ENCODE measurements at places on chromosomes 4 and X. TPM values are rescaled to one million over a fixed set of nuclear protein-coding genes. Genes with fewer than 3 reads are reported as not detected.

TADA2B gene
- polyA plus RNA-seq: 21.6 TPM

DNA sequence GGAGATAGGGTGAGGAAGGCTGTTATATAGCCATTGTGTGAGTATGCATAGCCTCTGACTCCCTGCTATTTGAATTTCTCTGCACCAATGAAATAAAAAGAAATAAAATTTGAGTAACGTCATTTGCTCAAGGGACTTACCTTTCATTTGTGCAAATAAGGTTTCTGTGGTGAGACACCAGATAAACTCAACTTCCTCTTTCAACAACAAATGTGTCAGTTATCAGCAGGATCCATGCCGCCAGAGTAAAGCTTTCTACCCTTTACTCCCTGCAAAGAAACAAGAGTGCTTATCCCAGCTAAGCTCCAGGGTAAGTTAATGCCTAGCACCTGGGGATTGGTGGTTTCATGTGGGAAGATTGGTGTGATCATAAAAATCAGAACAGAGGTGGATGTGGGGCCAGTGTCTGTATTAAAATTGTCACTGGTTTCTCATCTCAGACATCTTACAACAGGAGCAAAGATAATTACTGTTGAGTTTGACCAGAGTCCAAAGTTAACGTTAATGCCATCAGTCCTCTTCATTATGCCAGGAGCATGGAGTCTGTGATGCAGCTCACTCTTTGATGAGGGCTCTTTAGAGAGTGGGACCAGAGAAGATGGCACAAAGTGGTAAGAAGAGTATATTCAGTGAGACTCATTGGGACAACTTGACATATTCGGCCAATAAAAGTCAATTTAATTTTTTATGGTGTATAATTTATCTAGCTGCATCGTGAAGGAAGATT, at the start of gene P2RY10:
P2RY10 (plus strand) TSS at position 206 of the 727 bp plus-strand sequence. CDS start 15,130 bp downstream, outside the sequence.
- DNase-seq: no peak

DNA sequence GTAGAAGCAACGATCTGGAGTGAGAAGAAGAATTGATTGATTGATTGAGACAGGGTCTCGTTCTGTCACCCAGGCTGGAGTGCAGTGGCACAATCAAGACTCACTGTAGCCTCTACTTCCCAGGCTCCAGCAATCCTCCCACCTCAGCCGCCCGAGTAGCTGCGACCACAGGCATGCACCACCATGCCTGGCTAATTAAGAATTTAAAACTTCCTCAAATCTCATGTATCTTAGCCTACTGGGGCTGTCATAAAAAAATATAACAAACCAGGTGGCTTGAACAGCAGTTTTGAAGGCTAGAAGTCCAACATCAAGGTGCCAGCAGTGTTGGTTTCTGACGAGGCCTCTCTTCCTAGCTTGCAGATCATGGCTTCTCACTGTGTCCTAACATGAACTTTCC, 18.3 kb upstream of the TBC1D9 start:
- no peak for DNase-seq

GRCh38 chr4:119897260-119897659, 169.4 kb downstream of the MAD2L1 start:
- no peak for DNase-seq

DNA sequence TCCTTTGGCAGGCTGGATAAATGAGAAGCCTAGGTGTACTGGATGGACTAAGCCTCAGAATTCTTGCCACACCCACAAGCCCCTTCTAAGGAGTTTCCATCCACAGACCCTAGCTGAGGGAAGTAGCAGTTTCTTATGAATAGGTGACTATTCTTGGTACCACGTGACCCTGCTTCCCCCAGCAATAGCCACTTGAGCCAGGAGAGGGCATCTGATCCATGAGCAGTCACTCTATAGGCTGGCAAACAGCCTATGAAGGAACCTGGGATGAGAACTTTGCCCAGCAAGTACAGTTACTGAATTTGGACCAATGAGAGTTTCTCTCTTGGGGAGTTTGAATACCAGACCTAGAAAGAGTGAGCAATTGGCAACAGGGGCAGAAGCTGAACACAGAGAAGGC, 84.0 kb downstream of the RTL9 start:
- no peak for DNase-seq

MID1IP1 gene
- 23.7 TPM for polyA plus RNA-seq

- no peak for DNase-seq
Measured at GRCh38 chr4:122819708-122820449, 6.8 kb upstream of the FGF2 start.

- DNase-seq: no peak
Measured at GRCh38 chr4:14023896-14024295, 396.4 kb upstream of the BOD1L1 start.

DNA sequence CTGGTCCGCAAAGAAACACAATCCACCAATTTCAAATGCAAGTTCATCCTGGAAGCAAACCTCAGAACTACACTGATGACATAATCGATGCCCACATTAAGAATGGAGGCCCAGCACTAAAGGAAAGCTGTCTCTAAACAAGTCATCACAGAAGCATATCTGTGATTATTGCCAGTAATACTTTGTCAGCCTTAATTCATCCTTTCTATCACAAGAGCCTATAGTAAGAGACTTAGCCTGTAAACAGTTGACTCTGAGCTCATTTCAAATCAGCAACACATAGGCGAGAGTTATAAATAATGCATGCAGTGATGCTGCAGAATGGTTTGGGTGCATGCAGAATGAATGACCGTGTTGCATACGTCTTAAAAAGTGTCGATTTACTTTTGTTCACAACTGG, 105.9 kb upstream of the ZFP42 start:
- no peak for DNase-seq
